ENCODE measurements at places on chromosomes 13 and 19.

GRCh38 chr13:32264407-32264806, 50.8 kb downstream of the ZAR1L start:
- no peak for DNase-seq

DNA sequence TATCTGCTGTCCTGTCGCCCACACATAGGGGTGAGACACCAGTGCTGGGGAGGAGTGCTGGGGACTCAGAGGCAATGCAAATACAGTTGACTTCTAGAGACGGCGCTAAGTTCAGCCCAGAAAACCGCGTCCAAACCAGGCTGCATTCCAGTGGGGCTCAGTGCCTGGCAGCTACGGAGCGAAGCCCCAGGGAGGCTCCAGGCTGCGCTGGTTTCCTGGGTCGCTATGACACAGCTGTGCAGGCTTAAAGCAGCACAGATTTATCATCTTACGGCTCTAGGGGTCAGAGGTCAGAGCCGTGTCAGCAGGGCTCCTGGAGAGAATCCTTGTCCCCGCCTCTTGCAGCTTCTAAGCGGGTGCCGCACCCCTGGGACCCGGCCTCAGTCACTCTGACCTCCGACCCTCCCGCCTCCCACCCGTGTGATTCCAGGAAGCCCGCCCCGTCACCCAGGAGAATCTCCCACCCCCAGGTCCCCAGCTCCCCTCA, 61.6 kb downstream of the ANKRD10 start:
- no peak for DNase-seq

DNA sequence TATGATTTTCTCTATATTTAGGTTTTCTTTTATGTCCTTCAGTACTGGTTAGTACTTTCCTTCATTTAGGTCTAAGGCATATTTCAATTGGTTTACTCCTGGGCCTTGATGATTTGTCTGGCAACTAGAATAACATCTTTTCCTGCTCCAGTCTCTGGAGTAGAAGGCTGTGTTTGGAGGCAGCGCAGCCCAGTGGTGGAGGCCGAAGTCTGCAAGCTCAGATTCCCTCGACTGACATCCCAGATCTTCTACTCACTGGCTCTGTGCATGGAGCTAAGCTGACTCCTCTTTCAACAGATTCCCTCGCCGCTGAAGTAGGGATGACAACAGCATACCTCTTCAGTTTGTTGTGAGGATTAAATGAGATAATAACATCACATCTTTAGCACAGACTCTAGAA, 141.0 kb downstream of the RAP2A start:
- DNase-seq = no peak

- no peak for DNase-seq
Measured at GRCh38 chr13:35046587-35046986, 104.5 kb downstream of the NBEA start.

GRCh38 chr19:9039728-9040127, 29.5 kb upstream of the MUC16 start:
- DNase-seq = no peak

DNA sequence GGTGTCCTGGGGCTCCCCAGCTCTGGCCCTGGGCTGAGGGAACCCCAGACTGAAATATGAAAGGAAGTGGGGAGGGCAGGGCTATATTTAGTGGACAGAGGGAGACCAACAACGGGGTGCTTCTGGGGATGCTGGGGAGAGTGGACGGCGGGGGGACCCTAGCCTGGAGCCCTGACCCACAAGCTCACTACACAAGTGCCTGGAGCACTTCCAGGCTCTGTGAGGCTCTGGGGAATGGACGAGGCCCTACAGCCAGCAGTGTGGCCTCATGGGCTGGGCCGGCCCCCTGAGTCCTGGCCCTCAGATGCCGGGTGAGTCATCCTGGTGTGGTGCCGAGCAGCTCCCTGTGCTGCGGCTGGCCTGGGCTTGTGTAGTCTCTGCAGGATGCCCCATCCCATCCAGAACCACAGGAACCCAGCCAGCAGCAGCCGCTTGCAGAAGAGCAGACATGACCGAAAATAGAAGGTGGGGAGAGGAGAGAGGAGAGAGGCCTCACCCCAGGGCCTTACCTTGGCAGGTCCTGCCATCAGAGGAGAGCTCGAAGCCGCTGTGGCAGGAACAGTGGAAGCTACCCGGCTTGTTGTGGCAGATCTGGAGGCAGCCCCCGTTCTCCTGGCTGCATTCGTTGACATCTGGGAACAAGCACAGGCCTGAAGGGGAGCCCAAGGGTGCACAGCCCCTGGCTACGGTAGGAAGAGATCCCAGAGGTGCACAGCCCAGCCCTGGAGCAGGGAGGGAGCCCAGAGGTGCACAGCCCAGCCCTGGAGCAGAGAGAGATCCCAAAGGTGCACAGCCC, 26.1 kb downstream of the GAS6 start:
- DNase-seq = no peak

DNA sequence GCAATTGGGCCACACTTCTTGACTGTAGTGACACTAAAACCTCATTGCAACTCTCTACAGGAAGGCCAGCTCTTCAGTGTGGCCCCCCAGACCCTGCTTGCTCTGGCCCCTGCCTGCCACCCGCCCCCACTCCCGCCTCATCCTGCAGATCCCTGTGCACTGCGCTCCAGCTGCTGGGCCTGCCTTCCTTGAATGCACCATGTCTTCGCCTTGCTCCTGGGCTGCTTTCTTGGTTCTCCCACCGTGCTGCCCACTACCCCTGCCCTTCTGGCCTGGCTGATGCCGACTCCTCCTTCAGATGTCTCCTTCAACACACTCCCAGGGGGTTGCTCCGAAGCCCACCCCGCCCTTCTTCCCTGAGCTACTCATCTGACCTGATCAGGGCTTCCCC, 98.2 kb downstream of the SIPA1L3 start:
- no peak for DNase-seq

GRCh38 chr13:59710996-59711701, 452.6 kb downstream of the DIAPH3 start:
- no peak for DNase-seq

- DNase-seq = no peak
Measured at GRCh38 chr13:106372199-106373155, 163.0 kb downstream of the EFNB2 start.

DNA sequence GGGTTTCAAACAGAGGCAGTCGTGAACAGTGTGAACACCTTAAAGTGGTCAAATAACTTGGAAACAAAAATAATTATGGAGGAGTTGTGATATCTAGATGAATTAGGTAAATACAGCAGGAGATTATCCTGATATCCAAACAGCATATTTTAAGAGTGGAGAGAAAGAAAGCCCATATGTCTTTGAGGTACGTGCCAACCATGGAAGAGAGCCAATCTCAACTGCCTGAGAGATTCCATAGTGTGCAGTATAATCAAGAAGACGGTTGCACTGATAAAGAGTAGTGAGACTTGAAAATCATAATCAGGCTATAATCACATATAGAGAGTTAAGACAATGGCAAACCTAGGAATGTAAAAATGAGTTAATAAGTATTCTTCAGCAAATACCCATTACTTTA, 472.8 kb upstream of the SLITRK5 start:
- DNase-seq = no peak

All from NCI-H1436 treated with DMSO at 0.1 percent for 48 hours (cell line).